Stomach (tissue), 19 donors: ENCODE measurements at places on chromosomes 7 and 10.

DNA sequence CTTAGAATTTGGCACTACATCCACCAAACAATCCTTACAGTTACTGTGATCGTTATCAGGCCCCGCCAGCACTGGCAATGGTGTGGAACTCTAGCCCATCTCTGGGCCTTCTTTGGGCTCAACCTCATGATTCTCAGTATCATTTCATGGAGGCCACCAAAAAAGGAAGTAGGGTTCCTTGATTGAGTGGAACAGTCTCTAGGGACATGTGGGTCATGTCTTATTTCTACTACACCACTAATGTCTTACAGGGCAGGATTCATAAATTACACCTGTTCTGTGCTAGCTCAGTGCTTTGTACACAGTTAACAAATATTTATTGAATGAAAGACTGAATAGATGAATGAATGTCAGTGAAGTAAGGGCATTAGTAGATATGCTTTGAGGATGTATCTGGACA, 53.9 kb downstream of the AP3M1 start:
- no peak for DNase-seq
- H3K27ac ChIP-seq = no peak overlapping the region
- H3K36me3 ChIP-seq = peaks cover 98% of the 10 kb centered on the region
- H3K27me3 ChIP-seq = no peaks in the 10 kb centered on the region
- H3K4me3 ChIP-seq = no peak overlapping the region

- no peaks in the 10 kb centered on the region for H3K27me3 ChIP-seq
- H3K27ac ChIP-seq = no peak overlapping the region
- H3K36me3 ChIP-seq = no peaks in the 10 kb centered on the region
- DNase-seq = no peak
Measured at GRCh38 chr10:122665946-122666345, 33.7 kb downstream of the C10orf120 start.

- no peak overlapping the region for H3K27ac ChIP-seq
- no peaks in the 10 kb centered on the region for H3K27me3 ChIP-seq
- H3K36me3 ChIP-seq = no peaks in the 10 kb centered on the region
- H3K4me1 ChIP-seq = no peaks in the 10 kb centered on the region
- H3K4me3 ChIP-seq = no peak overlapping the region
- DNase-seq = no peak
Measured at GRCh38 chr10:48878091-48878490, 61.5 kb downstream of the LRRC18 start.

GRCh38 chr7:112495810-112496462, 15.1 kb downstream of the LSMEM1 start:
- H3K4me3 ChIP-seq = no peak overlapping the region
- no peaks in the 10 kb centered on the region for H3K4me1 ChIP-seq
- no peaks in the 10 kb centered on the region for H3K27me3 ChIP-seq
- DNase-seq = peak; percentile 86
- no peaks in the 10 kb centered on the region for H3K36me3 ChIP-seq
- H3K27ac ChIP-seq = no peak overlapping the region

DNA sequence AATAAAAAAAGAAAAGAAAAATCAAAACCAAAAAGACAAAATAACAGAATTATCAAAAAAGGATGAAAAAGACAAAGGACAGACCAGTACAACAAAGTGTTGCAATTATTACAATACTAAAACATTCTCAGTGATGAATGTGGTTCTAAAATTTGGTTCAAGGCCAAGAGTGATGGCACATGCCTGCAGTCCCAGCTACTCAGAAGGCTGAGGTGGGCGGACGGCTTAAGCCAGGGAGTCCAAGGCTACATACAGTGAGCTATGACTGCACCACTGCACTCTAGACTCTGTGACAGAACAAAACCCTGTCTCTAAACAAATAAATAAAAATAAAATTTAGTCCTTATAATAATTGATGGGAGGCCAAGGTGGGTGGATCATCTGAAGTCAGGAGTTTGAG, 14.5 kb downstream of the BAZ1B start:
- H3K4me1 ChIP-seq = peaks cover 7% of the 10 kb centered on the region
- no peak for DNase-seq
- H3K27me3 ChIP-seq = no peaks in the 10 kb centered on the region
- H3K4me3 ChIP-seq = no peak overlapping the region
- H3K27ac ChIP-seq = no peak overlapping the region

DNA sequence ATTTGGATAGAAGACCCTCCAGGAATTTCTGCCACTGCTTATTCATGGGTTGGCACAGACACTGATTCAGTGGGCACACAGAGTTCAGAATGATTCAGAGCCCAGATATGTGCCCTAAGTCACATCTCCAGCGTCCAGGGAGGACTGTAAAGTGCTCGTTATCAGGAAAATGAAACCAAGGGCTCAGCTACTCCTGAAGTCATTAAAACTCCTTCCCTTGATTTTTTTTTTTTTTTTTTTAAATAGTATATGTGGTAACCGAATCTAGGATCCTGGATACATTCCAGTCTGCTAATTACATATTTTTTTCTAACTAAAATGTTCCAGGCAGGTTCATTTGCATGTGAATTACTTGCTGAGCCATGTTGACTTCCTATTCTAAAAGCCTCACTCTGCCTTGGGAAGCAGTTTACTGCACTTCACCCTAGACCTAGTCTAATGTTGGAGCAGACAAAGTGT, 34.7 kb downstream of the MET start:
- H3K36me3 ChIP-seq = no peaks in the 10 kb centered on the region
- H3K4me1 ChIP-seq = peaks cover 2% of the 10 kb centered on the region
- no peak for DNase-seq
- H3K4me3 ChIP-seq = no peak overlapping the region
- H3K27ac ChIP-seq = peak overlapping the region; percentile 44
- H3K27me3 ChIP-seq = no peaks in the 10 kb centered on the region

- no peaks in the 10 kb centered on the region for H3K36me3 ChIP-seq
- DNase-seq = no peak
- no peaks in the 10 kb centered on the region for H3K27me3 ChIP-seq
- H3K4me1 ChIP-seq = no peaks in the 10 kb centered on the region
Measured at GRCh38 chr7:48011951-48012350, 17.0 kb downstream of the SUN3 start.

- no peak overlapping the region for H3K4me3 ChIP-seq
- H3K27me3 ChIP-seq = no peaks in the 10 kb centered on the region
- no peaks in the 10 kb centered on the region for H3K36me3 ChIP-seq
- H3K4me1 ChIP-seq = no peaks in the 10 kb centered on the region
- DNase-seq = no peak
Measured at GRCh38 chr10:125219776-125220175, 59.4 kb upstream of the CTBP2 start.

GRCh38 chr10:51217505-51217904, 143.2 kb downstream of the PRKG1 start:
- H3K36me3 ChIP-seq = no peaks in the 10 kb centered on the region
- DNase-seq = no peak
- peaks cover 9% of the 10 kb centered on the region for H3K4me1 ChIP-seq

DNA sequence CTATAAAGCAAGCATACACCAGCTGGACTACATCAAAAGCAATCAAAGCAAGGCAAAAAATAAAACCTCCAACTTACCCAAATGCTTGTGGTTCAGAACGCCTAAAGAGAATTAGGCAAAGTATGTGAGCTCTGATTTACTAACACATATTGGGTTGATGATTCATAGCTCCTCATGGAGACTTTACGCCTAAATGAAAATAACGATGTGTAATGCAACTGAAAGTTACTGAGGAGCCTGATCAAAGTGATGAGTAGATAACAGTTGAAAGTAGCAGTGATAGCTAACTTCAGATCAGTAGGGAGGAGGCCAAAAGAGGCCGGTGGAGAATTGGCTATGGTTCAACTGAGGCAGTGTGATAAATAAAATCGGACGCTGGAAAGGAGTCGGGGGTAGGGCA, 85.0 kb downstream of the MPP7 start:
- no peak for DNase-seq
- no peaks in the 10 kb centered on the region for H3K27me3 ChIP-seq
- no peak overlapping the region for H3K27ac ChIP-seq
- H3K36me3 ChIP-seq = no peaks in the 10 kb centered on the region

GRCh38 chr7:52502281-52502680, 533.2 kb upstream of the POM121L12 start:
- no peak overlapping the region for H3K27ac ChIP-seq
- peak; percentile 30 for DNase-seq
- no peaks in the 10 kb centered on the region for H3K4me1 ChIP-seq
- H3K27me3 ChIP-seq = no peaks in the 10 kb centered on the region
- H3K4me3 ChIP-seq = no peak overlapping the region

- no peaks in the 10 kb centered on the region for H3K4me1 ChIP-seq
- H3K27ac ChIP-seq = no peak overlapping the region
- H3K36me3 ChIP-seq = no peaks in the 10 kb centered on the region
- no peaks in the 10 kb centered on the region for H3K27me3 ChIP-seq
- no peak for DNase-seq
Measured at GRCh38 chr7:147774461-147774860, 816.1 kb upstream of the C7orf33 start.

DNA sequence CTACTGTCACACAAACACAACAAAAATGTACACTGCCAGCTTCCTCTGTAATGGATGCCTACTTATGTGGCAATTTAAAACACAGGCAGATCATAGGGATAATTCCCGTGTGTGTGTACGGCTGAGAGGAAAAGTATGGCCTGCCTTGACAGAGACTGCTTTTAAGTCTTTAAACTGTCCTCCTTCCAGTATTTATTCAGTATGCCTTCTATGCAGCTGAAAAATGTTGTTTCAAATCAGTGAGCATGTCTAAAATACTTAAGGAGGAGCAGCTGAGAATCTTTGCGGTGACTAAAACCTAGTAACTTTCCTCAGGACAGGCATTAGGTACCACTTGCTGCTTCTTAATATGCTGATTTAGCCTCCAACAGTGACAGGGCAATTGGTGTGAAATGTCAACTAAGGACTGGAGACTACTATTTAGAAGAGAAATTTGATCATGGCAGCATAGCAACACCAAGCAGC, 126.3 kb downstream of the CACNA2D1 start:
- H3K36me3 ChIP-seq = no peaks in the 10 kb centered on the region
- no peaks in the 10 kb centered on the region for H3K4me1 ChIP-seq
- no peaks in the 10 kb centered on the region for H3K27me3 ChIP-seq
- no peak overlapping the region for H3K27ac ChIP-seq
- DNase-seq = no peak

GRCh38 chr7:23394488-23395171, 75.7 kb downstream of the IGF2BP3 start:
- H3K4me1 ChIP-seq = no peaks in the 10 kb centered on the region
- no peak overlapping the region for H3K27ac ChIP-seq
- no peak overlapping the region for H3K4me3 ChIP-seq
- no peaks in the 10 kb centered on the region for H3K27me3 ChIP-seq
- no peaks in the 10 kb centered on the region for H3K36me3 ChIP-seq

- H3K4me3 ChIP-seq = no peak overlapping the region
- no peaks in the 10 kb centered on the region for H3K27me3 ChIP-seq
Measured at GRCh38 chr10:34854147-34854601, 39.1 kb upstream of the PARD3 start.

DNA sequence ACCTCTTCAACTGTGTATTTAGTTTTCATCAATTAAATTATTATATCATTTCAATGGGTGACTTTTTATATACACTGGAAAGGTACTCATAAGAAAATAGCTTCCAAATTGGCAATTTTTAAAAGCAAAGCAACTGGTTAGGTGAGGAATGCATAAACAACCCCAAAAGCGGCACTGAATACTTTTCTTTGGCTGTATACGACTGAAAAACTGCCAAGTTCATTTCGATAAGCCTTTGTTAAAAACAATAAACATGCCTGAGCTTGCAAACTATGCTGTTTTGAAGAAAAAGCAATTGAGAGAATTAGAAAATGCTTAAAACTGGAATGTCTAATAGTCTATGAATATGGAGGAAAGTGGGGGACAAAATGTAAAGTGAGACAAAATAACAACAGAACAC, 2.9 kb downstream of the SLC16A12 start:
- no peaks in the 10 kb centered on the region for H3K36me3 ChIP-seq
- no peaks in the 10 kb centered on the region for H3K27me3 ChIP-seq
- H3K4me1 ChIP-seq = peaks cover 17% of the 10 kb centered on the region
- DNase-seq = no peak

DNA sequence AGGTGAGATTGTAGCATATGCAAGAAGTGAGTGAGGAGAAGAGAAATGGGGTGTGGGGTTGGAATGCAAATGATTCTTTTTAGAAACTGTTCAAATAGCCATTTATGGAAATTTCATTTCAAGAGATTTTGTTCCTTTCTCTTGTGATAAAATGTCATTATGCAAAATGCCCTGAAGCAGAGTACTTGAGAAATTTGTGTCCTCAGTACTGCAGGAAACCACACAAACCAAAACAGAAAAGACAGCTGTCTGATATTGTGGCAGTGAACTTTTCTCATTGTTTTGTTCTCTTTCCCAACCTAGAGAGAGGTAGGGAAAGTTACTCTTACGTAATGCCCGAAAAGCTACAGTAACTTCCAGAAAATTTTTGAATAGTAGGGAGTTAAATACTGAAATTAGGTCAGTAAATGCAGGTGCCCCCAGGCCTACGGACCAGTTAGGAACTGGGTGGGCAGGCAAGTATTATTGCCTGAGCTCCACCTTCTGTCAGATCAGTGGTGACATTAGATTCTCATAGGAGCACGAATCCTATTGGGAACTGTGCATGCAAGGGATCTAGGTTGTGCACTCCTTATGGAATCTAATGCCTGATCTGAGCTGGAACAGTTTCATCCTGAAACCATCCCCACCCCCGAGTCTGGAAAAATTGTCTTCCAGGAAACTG, 34.0 kb downstream of the DLD start:
- no peak overlapping the region for H3K4me3 ChIP-seq
- DNase-seq = no peak
- no peaks in the 10 kb centered on the region for H3K27me3 ChIP-seq
- H3K27ac ChIP-seq = peak overlapping the region; percentile 18
- H3K36me3 ChIP-seq = peaks cover 99% of the 10 kb centered on the region
- peaks cover 8% of the 10 kb centered on the region for H3K4me1 ChIP-seq

- peak within 1 kb of the TSS; percentile 96 for H3K27ac ChIP-seq
- H3K36me3 ChIP-seq = no peaks in the 10 kb centered on the region
- peaks cover 56% of the 10 kb centered on the region for H3K4me1 ChIP-seq
- H3K27me3 ChIP-seq = no peaks in the 10 kb centered on the region
- peak within 1 kb of the TSS; percentile 74 for H3K4me3 ChIP-seq
Measured at GRCh38 chr10:135132-135600, at the start of gene ZMYND11. TSS of gene ZMYND11 (plus strand) at chr10:135455. CDS start at chr10:180013, 44,558 bp downstream.

DNA sequence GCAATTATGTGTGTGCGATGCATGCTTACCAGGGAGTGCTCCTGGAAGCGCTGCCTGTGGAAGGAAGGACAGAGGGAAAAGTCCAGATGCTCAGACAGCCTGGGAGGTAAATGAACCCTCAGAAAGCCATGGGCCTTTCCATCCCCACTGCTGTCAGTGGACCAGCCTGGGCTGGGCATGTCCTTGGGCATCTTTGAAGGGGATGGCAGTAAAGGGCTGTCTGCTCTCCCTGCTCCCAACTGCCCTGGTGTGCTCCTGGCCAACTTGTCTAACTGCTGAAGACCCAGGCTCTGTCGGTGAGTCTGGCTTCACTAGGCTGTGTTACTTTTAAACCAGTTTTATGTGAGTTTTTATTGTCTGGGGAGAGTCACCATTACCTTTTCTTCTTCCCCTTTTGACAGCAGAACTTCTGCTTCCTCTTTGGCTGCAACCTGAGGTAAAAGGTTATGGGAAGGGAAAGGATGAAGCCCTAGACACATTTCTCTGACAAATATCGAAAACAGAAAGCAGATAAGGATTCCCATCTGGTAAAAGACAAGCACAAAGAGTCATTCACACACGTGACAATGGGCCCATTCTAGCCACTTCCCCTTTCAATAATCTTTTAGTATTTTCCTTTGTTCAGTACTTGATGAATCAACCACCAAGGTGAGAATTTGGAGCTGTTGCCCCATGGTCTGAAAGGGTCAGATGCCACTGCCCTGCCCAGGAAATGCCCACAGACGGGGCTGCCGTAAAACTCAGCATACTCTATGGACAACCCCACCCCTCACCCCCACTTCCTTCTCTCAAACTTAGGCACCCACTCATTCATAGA, 27.6 kb upstream of the PIK3AP1 start:
- H3K36me3 ChIP-seq = no peaks in the 10 kb centered on the region
- H3K27ac ChIP-seq = peak overlapping the region; percentile 17
- no peak for DNase-seq
- no peak overlapping the region for H3K4me3 ChIP-seq
